ENCODE measurements at places on chromosomes 6 and 20.

DNA sequence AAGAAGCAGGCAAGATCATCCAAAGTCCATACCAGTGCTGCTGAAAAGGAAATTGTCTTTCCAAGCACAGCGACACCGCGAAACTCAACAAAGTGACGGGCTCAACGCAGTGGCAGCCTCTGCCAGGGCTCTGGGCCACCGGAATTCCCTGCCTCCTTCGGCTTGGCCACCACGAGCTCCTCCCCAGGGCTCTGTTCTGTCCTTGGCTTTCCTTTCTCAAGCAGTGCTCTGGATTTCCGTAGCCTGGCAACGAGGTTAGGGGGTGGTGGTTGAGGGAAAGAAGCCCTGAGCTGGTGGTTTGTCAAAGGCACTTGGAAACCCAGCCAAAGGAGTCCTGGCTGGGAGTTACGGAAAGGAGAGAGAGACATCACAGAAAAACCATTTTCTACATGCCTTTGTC is 31.2 kb downstream of the PRR18 start:
- no peak for DNase-seq

DNA sequence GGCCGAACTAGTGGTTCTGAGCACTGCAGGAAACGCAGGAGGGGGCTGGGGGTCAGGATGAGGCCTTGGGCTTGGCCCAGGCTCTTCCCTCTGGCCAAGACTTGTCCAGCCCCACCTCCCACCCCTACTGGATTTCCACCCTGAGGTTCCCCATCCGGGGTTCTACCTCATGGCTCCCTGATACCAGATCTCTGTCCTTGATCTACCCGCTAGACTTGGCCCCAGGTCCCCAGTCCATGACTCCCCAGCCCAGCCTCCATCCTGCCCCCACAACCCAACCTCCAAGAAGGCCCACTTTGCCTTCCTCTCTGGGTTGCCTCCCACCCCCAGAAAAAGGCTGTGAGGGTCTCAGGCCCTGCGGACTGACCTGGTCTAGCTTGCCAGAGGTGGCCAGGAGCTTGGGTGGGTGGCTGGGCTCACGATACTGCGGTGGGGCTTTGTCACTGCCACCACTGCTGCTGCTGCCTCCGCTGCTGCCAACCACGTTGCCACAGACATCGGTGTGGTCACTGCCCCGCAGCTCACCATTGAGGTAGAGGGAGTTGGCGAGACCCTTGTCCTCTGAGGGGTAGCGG is 6.8 kb upstream of the FASTKD5 start:
- DNase-seq: no peak

DNA sequence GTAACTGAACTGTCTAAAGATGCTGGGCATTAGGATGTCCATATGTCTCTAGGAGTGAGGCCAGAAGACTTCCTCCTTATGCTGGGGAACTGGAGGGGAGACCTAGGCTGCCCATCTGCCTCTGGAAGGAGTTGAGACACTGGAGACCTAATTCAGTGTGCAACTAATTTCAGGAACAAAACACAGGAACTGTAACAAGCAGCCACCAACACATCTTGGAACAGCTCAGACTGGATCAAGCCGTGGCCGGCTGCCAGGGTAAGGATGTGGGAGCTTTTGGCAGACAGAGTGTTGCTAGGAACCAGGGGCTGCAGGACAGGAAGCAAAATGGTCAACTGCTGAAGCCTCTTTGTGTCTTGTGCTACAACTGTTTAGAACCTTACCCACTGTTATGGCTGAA is 16.4 kb upstream of the MAS1 start:
- DNase-seq: no peak

DNA sequence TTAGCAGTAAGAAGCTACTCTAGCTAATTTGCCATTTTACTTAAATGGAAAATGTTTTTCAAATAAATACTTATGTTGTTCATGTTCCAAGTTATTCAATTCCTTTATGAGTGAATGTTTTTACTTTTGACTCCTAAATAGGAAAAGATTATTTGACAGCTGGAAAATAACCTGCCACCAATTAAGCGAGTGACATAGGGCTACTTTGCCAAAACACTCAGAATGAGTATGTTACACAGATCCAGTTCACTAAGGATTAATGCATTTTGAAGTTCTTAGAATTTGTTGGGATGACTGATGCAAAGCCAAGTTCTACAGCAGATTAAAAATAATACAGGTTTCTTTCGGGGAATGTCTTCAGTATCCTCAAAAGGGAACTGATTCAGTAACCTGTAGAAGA is 144.4 kb downstream of the ADGRG6 start:
- no peak for DNase-seq

- DNase-seq: no peak
Observed at GRCh38 chr6:21595285-21596144, 2.0 kb downstream of the SOX4 start.

- DNase-seq: no peak
Observed at GRCh38 chr6:14174226-14174625, 56.7 kb downstream of the CD83 start.

GRCh38 chr6:20819774-20820400 is 285.6 kb downstream of the CDKAL1 start:
- no peak for DNase-seq

GRCh38 chr20:24257171-24257570 is 212.3 kb upstream of the SYNDIG1 start:
- DNase-seq: no peak

- DNase-seq: no peak
Observed at GRCh38 chr6:42224222-42225028, 6.8 kb upstream of the MRPS10 start.

DNA sequence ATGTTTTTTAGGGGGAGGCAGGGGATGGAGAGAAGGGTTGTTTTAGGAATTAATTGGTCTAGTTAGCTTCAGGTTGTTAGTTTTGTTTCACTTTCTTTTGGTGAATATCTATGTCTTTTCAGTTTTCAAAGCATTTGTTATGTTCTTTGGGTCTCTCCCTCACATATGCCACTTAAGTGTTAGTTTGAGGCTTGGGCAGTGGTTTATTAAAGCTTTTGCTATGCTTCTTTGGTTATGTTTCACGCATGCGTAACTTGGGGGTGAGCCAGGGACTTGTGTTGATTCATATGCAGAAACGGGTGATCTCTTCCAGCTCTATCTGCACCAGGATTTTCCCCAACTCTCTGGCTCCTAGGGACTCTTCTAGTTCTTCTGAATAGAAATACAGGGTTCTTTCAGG is 11.4 kb upstream of the MMS22L start:
- DNase-seq: no peak

Data from activated CD4-positive, CD25-positive, alpha-beta regulatory T cell (primary cell).